ENCODE measurements at places on chromosomes 11 and 22.

DNA sequence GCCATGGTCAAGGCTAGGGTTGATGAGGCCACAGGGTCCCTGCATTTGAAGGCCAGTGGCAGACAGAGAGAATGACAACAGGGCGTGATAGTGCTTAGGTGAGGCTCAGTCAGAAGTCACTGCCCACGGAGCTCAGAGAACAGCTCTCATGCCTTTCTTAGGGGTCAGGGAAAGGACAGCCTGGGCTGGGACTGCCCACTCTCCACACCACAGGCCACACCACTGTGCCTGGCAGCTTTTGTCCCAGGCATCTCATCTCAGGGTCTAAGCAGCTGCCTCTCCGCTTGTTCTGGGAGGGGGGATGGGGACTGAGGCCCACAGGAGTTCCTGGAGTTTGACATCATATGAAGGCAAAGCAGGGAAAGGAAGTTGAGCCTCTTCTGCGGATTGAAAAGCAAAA is 150.2 kb upstream of the B3GAT1 start:
- no peak for DNase-seq

GRCh38 chr11:101584655-101585054 is 848 bp upstream of the TRPC6 start:
- no peak for DNase-seq

- DNase-seq = no peak
Observed at GRCh38 chr22:45202333-45203149, 38.2 kb downstream of the KIAA0930 start.

GRCh38 chr11:100863080-100863581 is 176.0 kb downstream of the ARHGAP42 start:
- DNase-seq = no peak

GRCh38 chr11:20367313-20367948 is 3.9 kb downstream of the HTATIP2 start:
- DNase-seq = peak; percentile 35

- no peak for DNase-seq
Observed at GRCh38 chr11:109973486-109973885, 119.7 kb upstream of the ZC3H12C start.

DNA sequence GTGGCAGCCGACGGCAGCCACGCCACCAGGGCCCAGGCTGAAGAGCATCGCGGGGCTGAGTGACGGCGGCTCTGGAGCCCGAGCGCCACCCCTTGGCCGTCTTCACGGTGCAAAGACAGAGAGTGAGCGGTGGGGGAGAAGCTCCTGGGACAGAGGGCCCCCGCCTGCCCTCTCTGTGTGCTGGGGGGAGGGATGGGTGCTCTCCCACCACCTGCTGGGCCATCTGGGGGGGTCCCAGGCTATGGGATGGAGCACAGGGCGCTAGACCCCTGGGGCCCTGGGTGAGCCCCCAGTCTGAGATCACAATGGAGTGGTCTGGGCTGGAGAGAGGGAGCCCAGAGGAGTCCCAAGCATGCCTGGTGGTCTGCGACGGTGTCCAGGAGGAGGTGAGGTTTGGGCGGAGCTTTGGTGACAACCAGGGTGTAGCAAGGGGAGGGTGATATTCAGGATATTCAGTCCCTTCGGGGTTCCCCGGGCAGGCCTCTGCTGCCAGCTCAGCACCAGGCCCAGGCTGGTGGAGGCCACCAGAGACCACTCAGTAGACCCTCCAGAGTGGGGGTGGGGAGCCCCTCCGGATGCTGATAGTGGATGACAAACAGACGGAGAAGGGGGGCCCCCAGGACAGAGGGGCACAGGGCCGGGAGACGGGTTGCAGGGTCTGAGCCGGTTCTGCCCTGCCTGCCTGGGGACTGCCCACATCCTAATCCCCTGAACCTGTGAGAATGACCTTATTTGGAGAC is 78.1 kb upstream of the PRR5 start:
- no peak for DNase-seq

GRCh38 chr11:82855616-82856015 is 44.6 kb downstream of the PRCP start:
- no peak for DNase-seq

DNA sequence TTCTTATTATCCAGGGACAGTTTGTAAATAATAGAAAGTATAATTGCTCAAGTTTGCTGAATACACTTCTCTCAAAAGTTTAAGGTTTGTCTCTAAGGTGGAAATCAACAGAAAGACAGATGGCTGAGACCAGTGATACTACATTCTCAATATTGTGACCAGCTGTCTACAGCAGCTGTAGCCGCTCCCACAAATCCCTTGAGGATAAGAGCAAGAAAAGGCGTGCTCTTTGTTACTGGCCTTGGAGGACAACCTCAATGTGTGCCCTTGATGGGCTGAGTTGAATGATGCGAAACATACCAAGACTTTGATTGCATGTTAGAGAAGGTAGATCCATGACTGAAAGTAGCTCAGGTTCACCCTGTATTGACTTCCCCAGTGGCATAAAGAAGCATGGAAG is 6.1 kb downstream of the OR6M1 start:
- no peak for DNase-seq

DNA sequence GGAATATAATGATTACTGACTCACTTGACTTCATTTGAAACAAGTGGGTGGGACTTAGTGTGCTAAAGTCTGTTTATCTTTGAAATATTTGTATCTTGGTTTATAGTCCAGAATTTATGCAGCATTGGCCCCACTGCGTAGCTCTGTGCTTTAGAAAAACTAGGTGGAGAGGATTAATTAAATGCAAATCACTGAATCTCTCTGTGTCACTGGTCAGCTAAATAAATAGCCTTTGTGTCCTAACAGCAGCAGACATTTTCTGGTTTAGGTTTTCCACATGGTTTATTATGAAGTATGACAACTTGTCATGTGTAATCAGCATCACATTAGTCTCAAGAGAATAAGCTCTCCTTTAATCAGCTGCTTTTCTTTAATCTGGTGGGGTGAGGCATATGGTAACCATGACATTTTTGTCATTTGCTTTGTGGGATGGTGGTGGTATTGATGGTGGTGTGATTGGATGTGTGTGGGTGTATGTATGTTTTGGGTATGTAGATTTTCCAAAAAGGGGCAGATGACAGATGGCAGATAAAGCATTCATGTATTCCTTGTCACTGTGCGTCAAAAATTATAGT is 33.9 kb downstream of the BCL2L13 start:
- DNase-seq = no peak

GRCh38 chr22:43442386-43443151 is 30.8 kb downstream of the MPPED1 start:
- DNase-seq = no peak

DNA sequence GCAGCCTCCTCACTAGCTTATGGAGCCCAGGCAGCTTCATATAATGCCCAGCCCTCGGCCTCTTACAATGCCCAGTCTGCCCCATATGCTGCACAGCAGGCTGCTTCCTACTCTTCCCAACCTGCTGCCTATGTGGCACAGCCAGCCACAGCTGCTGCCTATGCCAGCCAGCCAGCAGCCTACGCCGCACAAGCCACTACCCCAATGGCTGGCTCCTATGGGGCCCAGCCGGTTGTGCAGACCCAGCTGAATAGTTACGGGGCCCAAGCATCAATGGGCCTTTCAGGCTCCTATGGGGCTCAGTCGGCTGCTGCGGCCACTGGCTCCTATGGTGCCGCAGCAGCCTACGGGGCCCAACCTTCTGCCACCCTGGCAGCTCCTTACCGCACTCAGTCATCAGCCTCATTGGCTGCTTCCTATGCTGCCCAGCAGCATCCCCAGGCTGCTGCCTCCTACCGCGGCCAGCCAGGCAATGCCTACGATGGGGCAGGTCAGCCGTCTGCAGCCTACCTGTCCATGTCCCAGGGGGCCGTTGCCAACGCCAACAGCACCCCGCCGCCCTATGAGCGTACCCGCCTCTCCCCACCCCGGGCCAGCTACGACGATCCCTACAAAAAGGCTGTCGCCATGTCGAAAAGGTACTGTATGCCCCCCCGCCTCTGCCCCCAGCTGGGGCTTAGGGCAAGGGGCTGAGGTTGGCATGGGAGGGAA is 8.8 kb downstream of the RBM14 start:
- no peak for DNase-seq

DNA sequence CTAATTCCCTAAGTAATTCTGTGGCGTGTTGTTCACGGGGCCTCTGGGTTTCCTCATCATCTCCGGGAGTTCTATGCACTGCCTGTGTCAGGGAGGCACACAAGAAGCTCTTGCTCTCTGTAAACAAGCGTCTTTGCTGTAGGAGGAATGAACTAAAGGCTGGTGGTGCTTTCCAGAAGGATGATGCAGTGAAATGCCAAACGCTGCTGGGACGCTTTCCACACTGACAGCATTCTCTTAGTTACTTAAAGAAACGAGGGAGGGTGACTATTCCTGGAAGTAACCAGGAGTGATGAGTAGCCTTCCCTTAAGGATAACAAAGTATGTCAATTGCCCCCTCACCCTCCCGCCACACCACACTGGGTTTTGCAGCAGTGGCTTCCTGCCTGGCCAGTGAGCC is 38.5 kb upstream of the NUP50 start:
- DNase-seq = no peak

DNA sequence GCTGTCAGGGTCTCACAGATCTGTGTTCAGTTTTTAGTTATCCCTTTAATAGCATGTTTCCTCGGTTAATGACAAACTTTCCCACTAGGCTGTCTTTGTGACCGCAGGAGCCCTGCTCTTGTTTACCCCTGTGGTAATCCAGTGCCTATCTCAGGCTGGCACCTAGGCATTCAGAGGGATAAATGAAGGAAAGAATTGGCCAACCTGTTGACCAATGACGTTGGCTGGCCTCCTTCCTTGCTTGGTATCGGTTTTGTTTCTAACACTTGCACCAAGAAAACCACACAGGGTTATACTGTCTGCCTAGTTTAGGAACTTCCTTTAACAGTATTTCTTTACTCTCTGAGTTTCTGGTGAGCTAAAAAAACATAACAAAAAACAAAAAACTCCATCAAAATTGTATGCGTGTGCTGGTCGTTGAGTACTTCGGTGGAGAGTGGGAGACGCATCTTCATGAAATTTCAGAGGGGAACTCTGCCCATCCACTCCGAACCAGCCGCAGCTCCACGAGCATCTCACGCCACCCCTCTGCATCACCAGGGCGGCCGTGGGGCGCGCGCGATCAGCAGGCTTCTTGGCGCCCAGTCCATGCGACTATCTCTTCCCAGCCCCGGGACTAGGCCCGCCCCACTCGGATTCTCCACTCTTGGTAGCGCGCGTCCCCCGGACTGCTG is 563 bp upstream of the ENDOD1 start:
- no peak for DNase-seq

- no peak for DNase-seq
Observed at GRCh38 chr11:125441648-125442410, 54.2 kb downstream of the FEZ1 start.

DNA sequence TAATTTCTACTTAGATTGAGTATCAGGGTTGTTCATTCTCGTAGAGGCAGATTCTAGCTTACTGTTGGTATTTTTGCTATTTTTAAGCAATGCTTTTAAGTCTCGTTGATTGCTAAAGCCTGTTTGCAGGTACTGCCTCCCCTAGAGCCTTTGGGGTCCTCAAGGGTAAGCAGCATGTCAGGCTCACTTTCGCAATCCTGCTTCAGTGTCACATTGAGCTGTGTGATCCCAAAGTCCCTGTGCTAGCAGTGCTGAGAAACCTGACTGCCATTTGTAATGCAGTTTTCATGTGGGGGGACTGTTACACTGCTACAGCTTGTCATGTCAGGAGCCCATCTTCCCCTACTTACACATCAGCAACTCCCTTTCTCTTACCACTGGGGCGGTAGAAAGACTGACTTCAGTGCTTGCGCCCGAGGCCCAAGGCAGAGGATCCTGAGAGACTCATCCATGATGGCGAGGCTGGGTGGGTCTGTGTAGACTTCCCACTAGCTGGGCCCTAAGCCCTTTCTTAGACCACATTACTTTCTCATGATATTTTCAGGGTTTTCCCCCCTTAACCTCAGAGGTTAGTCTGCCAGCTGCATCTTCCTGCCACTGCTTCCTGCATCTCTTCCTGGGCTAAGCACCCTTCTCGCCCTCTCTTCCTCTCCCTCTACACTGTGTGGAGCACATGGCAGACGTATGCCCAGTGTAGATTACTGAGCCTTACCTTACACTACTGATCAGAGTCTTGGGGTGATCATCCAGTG is 40.8 kb upstream of the ST14 start:
- DNase-seq = no peak

GRCh38 chr11:1660111-1660867 is 30.7 kb downstream of the KRTAP5-5 start:
- DNase-seq = no peak

- no peak for DNase-seq
Observed at GRCh38 chr11:127281534-127281933, 281.0 kb upstream of the KIRREL3 start.

- DNase-seq = no peak
Observed at GRCh38 chr22:43811777-43812148, 342 bp downstream of the EFCAB6 start.

- DNase-seq = no peak
Observed at GRCh38 chr11:105588001-105588400, 21.9 kb upstream of the GRIA4 start.

DNA sequence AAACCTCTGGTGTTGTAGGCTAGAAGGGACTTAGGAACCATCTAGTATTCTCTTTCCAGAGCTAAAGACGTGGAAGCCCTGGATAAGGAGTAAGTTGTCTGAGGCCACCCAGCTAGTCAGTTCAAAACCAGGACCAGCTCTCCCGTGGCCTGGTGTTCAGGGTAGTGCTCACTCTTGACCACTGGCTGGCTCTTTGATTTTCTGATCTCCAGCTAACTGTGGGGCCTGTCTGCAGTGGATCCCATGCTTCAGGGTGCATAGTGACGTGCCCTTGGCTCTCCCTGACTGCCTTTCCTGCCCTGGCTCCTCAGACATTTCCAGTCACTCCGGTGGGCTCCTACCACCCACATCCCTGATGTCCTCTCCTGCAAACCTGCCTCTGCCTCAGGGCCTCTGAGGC is 1.3 kb downstream of the CLMP start:
- no peak for DNase-seq

GRCh38 chr22:27461470-27461869 is 340.1 kb downstream of the MN1 start:
- DNase-seq = no peak

- no peak for DNase-seq
Observed at GRCh38 chr11:107275632-107276031, 182.0 kb downstream of the CWF19L2 start.

- DNase-seq = no peak
Observed at GRCh38 chr11:132257871-132258270, 887.5 kb downstream of the NTM start.

- peak; percentile 22 for DNase-seq
Observed at GRCh38 chr11:35077709-35078469, 61.1 kb upstream of the CD44 start.

- no peak for DNase-seq
Observed at GRCh38 chr11:24598641-24599040, 101.8 kb downstream of the LUZP2 start.

DNA sequence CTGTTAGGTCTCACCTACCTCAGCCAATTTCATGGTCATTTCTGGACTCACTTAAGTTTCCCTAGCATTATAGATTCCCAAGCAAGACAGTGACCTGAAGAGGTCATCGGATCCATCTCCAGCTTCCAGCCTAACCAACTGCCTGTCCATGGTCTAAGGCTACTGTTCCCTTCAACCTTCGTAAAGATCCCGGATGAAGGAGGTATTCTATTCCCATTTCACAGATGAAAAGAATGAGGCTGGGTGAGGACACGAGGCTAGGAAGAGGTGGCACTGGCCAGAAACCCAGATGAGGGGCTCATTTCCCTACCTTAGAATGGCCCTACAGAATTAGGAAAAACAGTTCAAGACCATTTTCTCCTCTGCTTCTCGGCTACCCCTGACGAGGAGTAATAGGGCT is 31.3 kb upstream of the DRD2 start:
- no peak for DNase-seq

GRCh38 chr22:38080850-38081635 is 2.9 kb downstream of the SLC16A8 start:
- DNase-seq = no peak
